Left cardiac atrium (tissue), 4 donors: ENCODE measurements at places on chromosomes 1 and 21.

DNA sequence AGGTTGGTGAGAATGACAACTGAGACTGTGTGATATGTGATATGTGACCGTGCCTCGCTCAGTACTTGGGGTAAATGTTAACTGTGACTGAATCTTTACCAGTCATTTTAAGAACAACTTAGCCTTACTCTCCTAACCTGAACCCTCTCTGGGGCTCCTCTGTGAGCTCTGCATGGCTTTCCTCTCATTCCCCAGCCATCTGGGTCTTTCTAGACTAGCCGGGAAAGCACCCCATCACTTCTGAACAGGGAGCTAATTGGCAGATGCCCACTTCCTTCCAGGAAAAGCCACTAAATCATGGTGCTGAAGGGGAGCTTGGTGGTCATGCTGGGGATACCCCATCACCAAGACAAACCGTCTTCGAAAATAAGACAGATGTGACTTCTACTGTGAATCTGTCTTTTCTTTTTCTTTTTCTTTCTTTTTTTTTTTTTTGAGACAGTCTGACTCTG lies 16.5 kb upstream of the FOXO6 start:
- no peak for DNase-seq

GRCh38 chr1:62424411-62424810 lies 12.4 kb upstream of the USP1 start:
- no peak for DNase-seq

GRCh38 chr1:116376729-116377086 lies 3.7 kb downstream of the ATP1A1 start:
- DNase-seq = no peak

DNA sequence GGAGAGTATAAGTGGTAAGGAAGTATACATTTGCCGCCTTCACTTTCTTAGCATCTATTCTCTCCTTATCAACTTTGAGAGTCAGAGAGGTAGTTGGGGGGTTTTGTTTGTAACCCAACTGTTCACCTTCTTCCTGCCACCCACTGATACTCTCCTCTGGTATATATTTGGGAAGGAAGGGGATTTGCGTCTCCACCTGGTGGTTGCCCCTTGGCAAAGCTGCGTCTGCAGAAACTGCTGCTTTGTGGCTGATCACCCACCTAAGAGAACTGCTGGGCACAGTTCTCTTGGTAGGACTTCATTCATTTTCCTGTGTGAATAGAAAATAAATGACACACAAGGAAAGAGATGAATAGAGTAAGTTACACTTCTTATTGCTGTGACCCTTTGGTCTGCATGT lies 87.0 kb downstream of the SYT14 start:
- DNase-seq = no peak

DNA sequence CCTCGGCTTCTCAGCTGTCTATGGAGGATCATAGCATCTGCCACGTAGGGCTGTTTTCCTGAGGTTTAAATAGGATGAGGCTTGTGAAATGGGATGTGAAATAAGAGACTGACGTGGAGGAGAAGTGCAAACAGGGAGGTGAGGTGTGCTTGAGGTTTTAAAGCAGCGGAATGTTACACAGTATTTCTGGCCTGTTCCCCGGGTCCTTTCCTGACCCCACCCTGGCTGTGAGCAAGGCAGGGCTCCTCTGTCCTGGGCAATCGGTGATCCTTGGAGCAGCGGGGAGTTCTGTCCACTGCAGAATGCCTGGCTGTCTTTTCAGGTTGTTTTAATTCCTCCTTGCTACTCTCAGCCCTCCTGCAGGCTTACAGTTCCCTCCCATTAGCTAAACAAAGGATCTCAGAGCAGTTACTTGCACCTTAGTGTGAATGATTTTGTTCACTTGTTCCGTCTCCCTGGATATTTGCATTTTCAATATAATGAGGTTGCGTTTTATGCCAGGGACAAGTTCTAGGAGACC lies 38.6 kb downstream of the LHX4 start:
- DNase-seq = no peak
